ENCODE measurements at places on chromosomes 16 and 17. TPM values are rescaled to one million over a fixed set of nuclear protein-coding genes. Genes with fewer than 3 reads are reported as not detected.

USP43 gene
- 0.46 TPM for polyA plus RNA-seq

CD68 gene
- polyA plus RNA-seq = not detected

PLLP gene
- polyA plus RNA-seq = not detected

ARL17B gene
- polyA plus RNA-seq = 28.2 TPM

LRRC36 gene
- polyA plus RNA-seq = 1.6 TPM

Measured in neural cell (in vitro differentiated cells).